Lung microvascular endothelial cell (primary cell): ENCODE measurements at places on chromosomes 12 and 14. TPM values are rescaled to one million over a fixed set of nuclear protein-coding genes. Genes with fewer than 3 reads are reported as not detected.

The TESPA1 gene
- total RNA-seq: not detected in 2 replicates

The MSRB3 gene
- 33.8 and 44.2 TPM in 2 replicates for total RNA-seq

The SINHCAF gene
- total RNA-seq: 37.5 and 47.6 TPM in 2 replicates

The CCDC197 gene
- not detected in 2 replicates for total RNA-seq

The ANKRD33 gene
- total RNA-seq: 0.22 TPM in 1 of 2 replicates, not detected in the other

The GLIPR1L2 gene
- 0.20 and 0.22 TPM in 2 replicates for total RNA-seq

The KITLG gene
- total RNA-seq: 1.8 and 10.7 TPM in 2 replicates

DNA sequence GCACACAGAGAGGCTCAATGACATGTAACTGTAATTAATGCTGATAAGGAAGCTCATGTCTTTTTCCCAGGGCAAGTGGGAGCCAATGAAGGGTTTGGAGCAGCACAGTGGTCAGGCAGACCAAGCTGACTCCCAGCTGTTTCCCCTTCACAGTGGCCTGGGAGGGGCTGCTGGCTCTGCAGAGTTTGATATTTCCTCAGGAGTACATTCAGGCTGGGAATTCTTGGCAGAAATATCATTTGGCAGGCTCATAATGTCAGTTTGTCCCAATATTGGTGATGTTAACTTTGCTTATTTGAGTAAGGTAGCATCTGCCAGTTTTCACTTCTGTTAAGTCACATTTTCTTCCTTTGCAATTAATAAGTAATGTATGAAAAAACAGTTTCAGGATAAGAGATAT, 247.0 kb downstream of the EMP1 start:
- no peak for DNase-seq

GRCh38 chr12:107748472-107748871, 12.5 kb downstream of the PRDM4 start:
- peak; percentile 85 for DNase-seq

DNA sequence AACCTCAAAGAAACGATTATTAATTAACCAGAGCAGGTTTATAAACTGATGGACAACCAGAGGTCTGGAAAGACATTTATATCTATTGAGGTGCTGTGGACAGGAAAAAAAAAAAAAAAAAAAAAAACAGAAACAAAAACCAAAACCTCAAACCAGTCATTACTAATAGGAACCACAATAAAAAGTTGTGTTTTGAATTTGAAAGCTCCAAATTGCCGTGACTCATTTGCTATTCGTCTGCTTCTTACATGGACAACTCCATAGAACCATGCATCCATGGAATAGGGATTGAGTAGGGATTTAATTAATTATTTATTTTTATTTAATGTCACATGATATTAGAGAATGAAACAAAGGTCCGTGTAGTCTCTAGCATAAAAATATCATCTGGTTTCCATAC, 134.1 kb upstream of the SSTR1 start:
- no peak for DNase-seq

DNA sequence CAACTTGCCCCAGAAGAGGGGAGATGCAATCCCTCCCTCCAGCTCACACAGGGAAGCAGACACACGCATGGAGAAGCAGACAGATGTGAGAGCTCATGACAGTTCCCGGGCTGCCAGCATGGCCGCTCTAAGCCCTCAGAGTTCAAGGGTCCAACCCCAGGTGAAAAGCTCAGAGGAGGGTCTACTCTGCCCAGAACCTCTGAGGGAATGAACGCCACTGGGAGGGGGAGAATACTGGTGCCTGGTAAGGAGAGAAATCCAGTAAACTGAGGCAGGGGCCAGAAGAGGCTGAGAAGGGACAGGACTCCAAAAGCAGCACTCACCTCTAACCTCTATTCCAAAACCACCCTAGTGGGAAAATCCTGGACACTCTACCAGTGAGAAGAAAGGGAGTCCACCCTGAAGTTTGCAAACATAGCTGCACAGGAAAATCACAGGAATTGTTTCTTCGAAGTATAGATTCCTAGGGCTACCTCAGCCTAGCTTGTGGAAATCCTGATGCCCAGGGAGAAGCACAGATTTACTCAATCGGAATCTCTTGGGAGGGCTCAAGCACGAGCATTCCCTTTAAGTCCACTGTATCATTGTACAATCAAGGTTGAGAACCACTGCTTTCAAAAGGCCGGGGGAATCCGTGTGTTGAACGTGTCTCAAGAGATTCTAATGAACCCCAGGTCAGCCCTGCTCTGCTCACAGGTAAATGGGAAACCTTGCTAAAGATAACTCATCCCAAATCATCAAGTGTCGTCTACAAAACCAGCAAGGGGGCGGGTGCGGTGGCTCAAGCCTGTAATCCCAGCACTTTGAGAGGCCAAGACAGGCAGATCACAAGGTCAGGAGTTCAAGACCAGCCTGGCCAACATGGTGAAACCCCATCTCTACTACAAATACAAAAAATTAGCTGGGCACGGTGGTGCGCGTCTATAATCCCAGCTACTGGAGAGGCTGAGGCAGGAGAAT, 34.3 kb upstream of the PLEKHG6 start:
- DNase-seq: no peak

GRCh38 chr12:45304514-45305178, 88.8 kb downstream of the ANO6 start:
- DNase-seq: peak; percentile 42

DNA sequence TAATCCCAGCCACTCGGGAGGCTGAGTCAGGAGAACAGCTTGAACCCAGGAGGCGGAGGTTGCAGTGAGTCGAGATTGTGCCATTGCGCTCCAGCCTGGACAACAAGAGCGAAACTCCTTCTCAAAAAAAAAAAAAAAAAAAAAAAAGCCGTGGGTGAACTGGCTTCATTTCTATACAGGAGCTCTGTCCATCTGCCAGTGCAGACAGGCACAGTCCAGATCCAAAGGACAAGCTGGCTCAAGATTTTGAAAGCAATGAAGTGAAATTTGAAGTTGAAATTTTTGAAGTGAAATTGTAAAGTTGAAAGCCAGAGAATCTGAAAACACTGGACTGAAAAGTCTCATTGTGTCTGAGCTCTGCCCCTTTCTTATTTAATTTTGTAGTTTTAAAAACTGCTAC, 134.7 kb downstream of the CALM1 start:
- DNase-seq: no peak

DNA sequence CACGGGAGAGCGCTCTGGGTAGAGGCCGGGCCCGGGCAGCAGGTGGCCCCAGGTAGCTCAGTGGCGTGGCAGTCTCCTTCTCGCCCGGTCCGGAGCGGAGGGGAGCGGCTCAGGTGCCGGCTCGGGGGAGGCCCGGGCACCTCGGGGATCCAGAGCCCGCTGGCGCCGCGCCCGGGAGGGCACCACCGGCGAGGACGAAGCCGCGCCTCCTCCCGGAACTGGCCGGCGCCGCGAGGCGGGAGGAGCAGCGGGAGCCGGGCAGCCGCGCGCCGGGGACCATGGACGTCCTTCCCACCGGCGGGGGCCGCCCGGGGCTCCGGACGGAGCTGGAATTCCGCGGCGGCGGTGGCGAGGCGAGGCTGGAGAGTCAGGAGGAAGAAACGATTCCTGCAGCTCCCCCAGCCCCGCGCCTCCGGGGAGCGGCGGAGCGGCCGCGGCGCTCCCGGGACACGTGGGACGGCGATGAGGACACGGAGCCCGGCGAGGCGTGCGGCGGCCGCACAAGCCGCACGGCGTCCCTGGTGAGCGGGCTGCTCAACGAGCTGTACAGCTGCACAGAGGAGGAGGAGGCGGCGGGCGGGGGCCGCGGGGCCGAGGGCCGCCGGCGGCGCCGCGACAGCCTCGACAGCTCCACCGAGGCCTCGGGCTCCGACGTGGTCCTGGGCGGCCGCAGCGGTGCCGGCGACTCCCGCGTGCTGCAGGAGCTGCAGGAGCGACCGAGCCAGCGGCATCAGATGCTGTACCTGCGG, 21.5 kb upstream of the GNS start:
- peak; percentile 52 for DNase-seq

- no peak for DNase-seq
These were observed 335.6 kb upstream of the NOVA1 start for GRCh38 chr14:26933431-26933830.

DNA sequence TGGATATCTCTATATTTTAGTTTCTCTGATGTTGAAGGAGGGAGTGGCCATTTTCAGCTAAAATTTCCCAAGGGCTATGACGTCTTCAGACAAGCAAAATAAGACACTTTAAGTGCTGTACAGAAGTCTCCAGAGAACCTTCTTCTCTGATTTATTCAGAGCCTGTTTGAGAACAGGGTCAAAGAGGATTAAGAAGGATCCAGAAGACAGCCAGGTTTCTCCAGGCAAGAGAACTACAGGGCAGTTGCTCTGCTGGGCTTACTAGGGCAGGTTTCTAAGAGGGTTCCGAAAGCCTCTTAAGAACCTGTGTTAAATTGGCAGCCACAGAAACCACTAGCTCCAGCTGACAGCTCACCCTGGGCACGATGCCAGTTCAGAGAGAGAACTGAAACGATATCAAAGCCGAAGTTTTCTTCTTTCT, 1.2 kb downstream of the MGP start:
- DNase-seq: peak; percentile 94

DNA sequence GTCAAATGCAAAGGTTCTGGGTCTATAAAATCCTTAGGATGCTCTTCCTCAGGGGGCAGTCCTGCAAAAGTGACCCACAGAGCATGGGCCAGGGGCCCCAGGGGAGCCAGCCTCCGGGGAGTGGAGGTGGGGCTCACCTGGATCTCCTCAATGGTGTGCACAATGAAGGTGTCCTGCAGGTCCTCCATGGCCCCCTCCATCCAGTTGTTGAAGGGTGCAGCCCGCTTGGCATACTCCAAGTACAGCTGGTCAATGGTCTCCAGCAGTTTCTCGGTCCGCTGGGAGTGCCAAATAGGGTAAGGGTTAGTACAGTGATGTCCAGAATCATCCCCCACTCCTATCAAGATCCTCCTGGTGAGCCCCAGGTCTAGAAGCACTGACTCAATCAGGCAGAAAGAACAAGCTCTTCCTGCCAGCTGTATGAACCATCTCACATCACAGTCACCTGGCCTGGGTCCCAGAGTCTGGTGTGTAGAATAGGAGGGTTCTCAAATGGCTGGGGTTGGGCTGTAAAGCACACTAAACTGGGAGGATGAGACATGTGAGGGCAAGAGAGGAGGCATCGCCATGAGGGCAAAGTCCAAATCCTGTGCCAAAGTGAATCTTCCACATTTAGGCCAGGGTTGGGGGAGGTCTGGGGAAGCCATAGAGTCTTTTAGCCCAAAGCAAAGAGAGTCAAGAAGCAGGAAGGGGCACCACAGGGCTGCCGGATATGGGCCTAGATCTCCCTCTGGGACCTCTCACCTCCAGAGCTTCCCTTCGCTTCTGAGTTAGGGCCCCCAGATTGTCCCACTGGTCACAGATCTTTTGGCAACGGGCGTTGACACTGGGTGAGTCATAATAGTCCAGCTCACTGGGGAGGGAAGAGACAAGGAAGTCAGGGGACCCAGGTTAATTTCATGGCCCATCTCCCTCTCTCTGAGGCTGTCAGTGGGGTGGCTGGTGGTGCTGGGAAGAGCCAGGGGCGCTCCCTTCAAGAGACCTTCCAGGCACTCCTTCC, 91.5 kb upstream of the ZFP36L1 start:
- DNase-seq: peak; percentile 80

DNA sequence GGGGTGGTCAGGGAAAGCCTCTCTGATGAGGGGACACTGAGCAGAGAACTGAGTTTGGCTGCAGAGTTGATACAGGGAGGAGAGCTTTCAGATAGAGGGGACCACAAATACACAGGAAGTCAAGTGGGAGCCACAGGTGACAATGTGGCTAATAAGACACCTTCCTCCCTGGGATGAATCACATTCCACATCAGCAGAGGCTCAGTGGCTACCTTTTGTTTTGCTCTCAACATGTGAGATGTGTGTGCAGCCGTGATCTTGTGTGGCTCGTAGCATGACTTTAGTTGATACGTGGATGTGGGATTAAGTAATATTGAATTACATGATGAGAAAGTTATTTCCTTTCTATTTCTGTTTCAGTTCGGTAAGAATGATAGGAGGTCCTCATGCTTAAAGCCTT, 7.5 kb downstream of the CRADD start:
- no peak for DNase-seq

DNA sequence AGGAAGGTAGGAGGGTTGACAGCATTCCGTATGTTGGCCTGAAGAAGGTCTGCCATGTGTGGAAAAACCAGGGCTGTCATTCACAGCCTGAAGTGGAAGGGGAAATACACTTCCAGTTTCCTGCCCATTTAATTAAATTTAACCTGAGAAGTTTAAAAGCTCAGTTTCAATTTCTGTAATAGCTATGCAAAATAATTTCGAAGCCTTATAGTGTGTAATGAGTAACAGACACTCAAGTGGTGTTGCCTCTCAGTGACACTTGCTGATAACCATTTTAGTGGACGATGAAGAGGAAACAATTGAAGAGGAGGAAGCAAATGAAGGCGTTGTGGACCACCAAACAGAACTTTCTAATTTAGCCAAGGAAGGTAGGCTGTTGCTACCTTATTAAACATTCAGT, 44.8 kb downstream of the EP400 start:
- DNase-seq: no peak

DNA sequence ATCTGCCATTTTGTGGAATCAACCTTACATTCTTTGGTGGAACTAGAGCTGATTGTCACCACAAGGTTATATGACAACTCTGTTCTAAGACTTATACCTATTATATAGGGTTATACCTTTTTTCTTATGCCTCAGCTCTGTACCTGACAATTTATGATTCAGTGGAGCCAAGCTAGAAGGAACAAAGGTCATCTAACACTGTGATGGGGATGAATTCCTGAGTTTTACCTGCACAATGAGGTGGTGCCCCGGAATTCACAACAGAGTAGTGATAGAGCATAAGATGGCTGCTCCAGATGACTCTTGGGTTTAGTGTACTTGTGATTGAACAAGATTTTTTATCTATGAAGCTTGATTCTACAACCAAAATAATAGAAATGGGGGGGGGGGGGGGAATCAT, 207.3 kb downstream of the PCNX1 start:
- no peak for DNase-seq

DNA sequence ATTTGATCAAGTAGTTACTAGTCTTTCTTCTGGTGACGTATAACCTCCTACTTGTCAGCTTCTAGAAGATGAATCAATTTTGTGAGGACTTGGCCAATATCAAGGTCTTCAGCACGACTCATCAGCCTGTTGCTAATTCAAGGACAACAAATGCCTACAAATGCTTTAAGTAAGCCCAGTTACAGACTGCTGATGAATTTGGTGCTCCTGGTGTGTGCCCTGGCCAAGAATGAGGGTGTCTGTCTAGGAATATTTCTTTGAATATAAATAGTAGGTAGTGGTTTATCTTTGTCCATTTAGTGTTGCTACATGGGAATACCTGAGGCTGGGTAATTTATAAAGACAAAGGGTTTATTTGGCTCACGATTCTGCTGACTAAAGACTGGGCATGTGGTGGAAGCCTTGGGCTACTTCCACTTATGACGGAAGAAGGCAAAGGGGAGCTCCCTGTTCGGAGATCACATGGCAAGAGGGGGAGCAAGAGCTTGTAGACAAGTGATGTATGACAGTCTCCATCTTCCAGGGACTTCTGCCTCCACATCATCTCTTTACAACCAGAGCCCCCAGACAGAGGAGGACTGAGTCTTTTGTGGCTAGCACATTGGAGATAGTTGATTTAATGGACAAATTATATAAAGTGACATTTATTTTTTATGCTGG, 180.2 kb downstream of the CRADD start:
- no peak for DNase-seq

- no peak for DNase-seq
These were observed 116.2 kb downstream of the EGLN3 start for GRCh38 chr14:33834466-33835260.
